Stimulated activated CD4-positive, alpha-beta T cell treated with anti-CD3 and anti-CD28 coated beads, Interleukin-4, amount 100 ng/mL, for 24 hours (primary cell): ENCODE measurements at places on chromosomes 5 and 9.

DNA sequence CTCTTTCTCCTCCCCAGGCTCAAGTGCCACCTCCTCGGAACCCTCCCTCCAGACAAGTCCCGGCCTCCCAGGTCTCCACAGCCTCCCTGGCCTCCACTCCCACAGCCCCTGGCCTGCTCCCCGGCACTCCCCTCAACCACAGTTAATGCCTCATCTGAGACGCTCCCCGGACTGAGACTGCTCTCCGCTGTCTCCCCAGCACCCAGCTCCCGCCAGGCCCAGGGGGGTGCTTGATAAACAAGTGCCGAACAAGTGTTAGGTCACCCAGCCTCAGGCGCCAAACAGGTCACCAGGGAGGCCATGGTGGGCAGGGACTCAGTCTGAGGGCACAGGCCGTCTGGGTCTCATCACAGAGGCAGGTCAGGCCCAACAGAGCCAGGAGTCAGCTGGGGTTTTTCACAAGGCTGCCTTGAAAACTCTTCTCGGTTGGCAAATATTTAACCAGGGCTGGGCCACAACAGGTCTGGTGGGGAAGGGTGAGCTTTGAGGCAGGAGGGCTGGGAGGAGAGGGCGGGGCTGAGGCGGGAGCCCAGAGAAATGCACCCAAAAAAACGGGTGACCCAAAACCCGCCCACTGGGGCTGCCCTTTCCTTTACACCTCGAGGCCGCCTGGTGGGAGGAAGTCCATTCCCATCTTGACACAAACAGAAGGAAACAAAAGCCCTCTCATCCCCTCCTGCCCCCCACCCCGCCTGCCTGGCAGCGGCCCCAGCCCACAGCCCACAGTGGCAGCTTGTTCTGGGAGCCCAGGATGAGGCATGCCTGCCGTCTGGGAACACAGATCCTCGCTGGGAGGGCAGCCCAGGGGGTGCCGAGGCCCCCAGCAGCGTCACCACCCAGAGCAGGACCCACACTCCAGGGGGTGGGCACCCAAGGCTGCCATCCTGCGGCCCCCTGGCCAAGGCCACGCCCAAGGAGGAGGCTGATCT, 66.6 kb upstream of the STXBP1 start:
- DNase-seq: no peak

GRCh38 chr9:16871336-16872151, 1.1 kb upstream of the BNC2 start:
- no peak for DNase-seq

DNA sequence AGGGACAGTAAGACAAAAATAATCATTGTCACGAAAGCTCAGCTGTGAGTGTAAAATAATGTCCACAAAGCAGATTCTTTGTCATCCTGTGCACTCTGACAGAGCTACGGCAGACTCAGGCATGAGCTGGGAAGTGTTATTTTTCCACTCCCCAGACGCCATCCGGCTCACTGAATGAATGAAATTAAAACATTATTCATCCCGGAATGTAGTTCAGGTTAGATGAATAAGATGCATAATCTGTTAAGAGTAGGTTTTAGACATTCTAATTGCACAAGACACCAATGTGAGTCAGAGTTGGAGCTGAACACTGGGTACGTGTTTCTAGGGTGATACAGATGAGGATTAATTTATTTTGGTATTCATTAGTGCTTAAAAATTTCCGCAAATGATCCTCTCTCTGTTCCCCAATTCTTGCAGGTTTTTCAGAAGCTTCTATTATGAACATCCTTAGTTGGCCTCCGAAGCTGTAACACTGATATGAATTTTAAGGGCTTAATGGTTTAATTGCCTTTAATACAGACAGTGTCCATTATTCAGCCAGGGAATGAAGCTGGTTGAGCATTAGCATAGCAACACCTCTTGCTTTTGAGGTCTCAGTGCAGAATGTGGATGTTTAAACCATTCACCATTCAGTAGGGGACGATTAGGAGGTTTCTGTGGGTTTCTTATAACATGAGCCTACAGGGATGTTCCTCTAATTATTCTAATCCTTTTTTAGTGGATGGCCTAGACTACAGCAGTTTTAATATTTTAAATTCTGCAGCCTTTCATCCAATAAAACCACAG, 65.6 kb upstream of the FRRS1L start:
- DNase-seq: no peak

GRCh38 chr5:2038321-2039179, 155.8 kb upstream of the IRX4 start:
- DNase-seq: peak; percentile 55

DNA sequence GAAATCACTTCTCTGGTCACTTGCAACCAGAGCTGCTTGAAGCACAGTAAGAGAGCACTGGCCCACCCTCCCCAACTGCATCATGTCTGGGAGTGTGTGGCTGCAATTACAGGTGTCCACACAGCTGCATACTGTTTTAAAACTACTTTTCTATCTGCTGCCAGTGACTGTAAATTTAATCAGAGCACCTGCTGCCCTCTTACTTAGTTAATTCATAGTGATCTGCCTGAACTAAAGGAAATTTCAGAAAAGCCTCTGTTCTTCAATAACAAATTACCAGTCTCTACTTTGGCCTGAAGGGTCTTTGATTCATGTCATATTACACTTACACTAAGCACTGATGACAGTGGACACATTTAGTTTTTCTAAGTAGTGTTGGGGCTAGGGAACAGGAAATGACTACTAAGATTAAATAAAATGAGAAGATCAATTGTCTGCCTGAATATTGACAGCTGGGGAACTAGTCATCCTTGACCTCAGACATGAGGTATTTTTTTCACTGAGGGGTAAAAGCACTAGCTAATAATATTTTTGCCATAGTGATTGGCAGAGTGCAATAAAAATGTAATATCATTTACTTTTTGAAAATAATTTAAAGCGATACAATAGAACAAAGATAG, 788.9 kb upstream of the GRAMD2B start:
- DNase-seq: no peak

DNA sequence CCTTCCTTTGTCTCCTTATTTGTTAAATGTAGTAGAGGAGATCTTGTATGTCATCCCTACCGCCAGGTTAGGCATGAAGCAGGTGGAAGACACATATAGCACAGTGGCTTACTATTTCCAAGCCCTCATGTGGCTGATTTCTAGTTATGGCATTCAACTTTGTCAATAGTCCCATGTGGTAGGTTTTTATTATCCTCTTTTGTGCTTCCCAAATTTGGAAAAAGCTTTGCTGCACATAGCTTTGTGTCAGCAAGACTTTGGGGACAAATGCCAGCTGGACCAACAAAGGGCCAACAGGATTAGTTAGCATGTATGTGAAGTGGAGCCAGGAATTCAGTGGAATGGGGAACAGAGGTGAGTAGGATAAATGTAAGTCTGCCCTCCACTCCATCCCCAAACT, 276.3 kb downstream of the PSAT1 start:
- DNase-seq: no peak

- no peak for DNase-seq
These were observed 605.1 kb downstream of the ELAVL2 start for GRCh38 chr9:23220957-23221356.

DNA sequence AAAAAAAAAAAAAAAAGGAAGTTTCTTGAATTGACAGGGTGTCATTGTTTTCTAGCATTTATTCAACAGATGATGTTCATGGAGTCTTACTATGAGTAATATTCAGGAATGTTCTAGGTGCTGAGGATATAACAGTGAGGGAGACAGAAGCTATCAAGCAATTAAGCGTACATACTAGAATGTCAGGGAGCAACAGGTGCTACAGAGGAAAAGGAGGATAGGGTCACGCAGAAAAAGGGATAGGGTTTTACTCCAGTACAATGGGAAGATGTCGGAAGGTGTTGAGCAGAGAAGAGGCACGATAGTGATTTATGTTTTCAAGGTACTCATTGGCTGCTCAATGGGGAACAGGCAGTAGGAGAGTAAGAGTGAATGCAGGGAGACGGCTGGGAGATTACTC, 6.6 kb upstream of the RASGRF2 start:
- no peak for DNase-seq

- no peak for DNase-seq
These were observed 109.9 kb upstream of the IFNE start for GRCh38 chr9:21592063-21592338.

- peak; percentile 67 for DNase-seq
These were observed 1.6 kb downstream of the TMEM245 start for GRCh38 chr9:109117856-109118807.

DNA sequence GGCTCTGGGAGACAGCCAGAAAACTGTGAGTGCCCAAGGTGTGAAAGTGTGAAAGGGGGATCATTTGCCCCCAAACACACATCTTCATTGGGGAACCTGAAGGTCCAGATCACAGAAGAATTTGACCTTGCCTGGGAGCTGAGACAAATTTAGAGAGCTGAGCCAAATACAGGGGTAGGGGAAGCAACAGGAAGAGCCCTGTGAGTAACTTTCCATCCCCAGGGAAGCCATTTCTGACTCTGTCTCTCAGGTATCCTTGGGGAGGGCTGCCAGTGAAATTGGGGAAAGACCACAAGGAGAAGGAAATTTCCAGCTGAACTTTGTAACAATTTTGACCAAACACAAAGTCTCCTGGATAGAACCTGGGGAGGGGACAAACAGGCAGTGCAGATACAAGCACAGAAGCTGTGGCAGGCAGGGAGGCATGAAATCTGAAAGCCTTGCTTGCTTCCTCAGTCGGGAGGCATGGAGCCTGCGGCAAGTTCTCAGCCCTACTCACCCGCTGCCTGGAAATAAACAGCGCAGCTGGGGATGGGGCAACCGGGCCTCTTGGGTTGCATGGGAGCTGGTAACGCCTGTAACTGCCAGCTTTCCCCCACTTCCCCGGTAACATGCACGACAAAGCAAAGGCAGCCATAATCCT, 31.5 kb upstream of the ZCCHC9 start:
- no peak for DNase-seq

DNA sequence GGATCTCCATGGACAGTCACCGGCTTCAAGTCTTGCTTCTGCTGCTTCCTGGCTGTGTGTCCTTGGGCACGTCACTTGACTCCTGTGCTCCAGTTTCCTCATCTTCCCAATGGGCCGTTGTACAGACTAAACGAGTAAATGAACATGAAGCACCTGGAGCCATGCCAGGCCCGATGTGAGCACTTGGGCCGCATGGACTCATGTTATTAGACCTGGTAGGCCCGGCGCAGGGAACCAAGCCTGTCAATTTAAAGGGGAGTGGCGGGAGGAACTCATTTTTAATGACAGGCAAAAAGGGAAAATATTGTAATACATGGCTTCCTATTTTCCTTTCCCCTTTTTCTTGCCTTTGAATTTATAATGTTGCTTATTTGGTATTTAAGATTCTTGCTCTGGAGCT, 47.5 kb downstream of the TENT4A start:
- no peak for DNase-seq

DNA sequence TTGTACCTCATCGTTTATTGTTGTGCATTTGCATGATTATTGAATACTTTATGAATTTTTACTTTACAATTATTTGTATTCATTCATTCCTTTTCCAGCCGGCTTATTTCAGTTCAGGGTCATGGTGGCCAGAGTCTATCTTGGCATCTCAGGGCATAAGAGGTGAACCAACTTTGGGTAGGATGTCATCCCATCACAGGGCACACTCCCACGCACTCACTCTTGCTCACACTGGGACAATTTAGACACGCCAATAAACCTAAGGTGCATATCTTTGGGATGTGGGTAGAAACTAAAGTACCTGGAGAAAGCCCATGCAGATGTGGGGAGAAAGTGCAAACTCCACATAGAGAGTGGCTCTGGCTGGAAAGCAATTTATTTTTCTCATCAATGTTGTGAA, 158.1 kb upstream of the MAST4 start:
- DNase-seq: no peak

- DNase-seq: no peak
These were observed 11.2 kb downstream of the C9orf43 start for GRCh38 chr9:113421726-113422125.

- no peak for DNase-seq
These were observed 20.2 kb upstream of the TLE4 start for GRCh38 chr9:79551586-79551985.

GRCh38 chr5:32475334-32476097, 31.0 kb upstream of the ZFR start:
- DNase-seq: no peak

- no peak for DNase-seq
These were observed 499.3 kb upstream of the ADAMTS16 start for GRCh38 chr5:4640795-4641194.

- no peak for DNase-seq
These were observed 83.8 kb upstream of the GNA14 start for GRCh38 chr9:77731930-77732329.

GRCh38 chr5:113162770-113163169, 186.2 kb downstream of the DCP2 start:
- DNase-seq: no peak

- DNase-seq: no peak
These were observed 226.7 kb downstream of the PRR16 start for GRCh38 chr5:120690621-120691407.

DNA sequence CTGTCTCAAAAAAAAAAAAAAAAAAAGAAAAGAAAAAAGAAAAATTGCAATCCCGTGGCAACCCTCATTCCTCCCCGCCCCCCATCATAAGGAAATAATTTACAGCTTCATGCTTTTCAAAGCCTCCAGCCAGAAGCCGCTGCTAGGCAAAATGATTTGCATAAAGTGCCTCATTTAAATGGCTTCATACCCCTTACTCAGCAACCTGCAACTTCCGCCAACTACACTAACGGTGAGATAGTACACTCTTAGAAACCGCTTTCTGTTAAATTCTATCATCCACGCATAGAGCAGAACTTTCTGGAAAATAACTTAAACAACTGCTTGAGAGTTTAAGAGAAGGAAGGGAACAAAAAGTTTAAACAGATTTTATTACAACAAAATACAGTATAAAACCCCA, 17.8 kb downstream of the SERINC5 start:
- DNase-seq: peak; percentile 44

DNA sequence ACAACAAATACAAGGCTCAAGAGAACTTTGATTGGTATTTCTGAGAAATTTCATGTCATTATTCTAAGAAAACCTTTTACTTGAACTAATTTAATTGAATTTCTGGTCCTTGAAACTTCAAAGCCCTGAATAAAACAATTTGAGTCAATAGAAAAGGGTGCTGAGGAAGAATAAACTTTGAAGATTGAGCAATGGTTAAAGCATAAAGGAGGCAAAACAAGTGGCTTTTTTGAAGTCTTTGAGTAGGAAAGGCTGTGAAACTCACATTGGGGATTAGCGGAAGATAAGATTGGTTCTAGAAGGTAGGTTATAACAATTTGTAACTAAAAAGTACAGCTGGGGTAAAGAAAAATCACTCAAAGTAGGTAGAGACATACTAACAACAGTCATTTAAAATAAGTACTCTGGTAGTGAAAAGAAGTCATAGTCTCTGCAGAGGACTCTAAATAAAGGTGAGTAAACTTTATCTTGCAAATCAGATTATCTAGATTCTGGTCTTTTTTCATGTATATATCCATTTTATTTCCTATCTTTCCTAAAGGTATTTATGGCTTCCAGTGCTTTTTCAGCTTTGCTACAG, 6.4 kb upstream of the PLPP1 start:
- DNase-seq: no peak

DNA sequence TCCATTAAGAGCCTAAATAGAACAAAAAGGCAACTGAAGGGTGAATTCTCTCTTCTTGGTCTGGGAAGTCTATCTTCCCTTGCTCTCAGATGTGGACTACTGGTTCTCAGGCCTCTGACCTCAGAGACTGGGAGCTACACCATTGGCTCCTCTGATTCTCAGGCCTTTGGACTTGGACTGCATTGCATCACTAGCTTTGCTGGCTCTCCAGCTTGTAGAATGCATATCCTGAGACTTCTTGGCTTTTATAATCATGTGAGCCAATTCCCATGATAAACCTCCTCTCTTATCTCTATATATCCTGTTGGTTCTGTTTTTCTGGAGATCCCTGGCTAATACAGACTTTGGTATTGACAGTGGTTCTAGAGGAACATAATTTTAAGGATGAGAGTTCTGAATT, 89.8 kb downstream of the PSAT1 start:
- DNase-seq: no peak

GRCh38 chr5:17241635-17242034, 24.2 kb downstream of the BASP1 start:
- DNase-seq: no peak
